ENCODE measurements at places on chromosomes 2 and 18. TPM values are rescaled to one million over a fixed set of nuclear protein-coding genes. Genes with fewer than 3 reads are reported as not detected.

GRCh38 chr2:35443087-35443486, 912.5 kb upstream of the CRIM1 start:
- no peak for DNase-seq

The NFU1 gene
- 28.5 TPM for total RNA-seq

The UGT1A5 gene
- not detected for total RNA-seq

DNA sequence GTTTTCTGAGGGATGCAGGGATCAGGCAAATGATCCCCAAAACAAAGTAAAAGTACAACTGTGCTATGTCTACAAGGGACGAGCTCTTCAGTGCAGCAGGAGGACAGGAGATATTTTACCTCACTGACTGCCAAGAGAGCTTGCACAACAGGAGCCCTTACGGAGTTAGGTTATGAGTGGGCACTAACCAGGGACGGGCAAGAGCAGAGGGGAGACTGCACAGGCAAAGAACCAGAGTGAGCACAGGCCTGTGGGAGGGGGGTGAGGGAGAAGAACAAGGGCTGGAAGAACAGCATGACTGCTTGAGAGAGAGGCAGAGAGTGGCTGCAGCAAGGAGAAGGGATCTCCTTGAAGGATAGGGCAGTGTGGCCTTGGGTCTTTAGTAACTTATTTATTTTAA, 101.1 kb upstream of the PID1 start:
- DNase-seq: no peak

DNA sequence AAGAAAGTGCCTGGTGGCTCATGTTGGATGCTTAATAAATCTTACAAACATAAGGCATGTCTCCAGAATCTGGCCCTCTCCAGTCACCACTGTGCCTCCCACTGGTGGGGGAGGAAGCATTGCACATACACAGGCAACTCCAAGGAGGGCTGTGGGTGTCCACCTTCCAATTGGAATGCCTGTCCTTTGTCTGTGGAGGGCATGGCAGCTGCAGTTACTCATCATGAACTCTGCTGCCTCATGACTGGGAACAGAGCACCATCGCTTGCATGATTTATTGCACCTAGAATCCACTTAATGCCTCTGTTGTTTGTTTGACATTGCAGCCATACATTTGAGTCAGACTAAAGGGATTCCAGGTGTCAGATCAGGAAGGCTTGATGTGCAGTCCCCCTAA, 278.9 kb downstream of the PRKCE start:
- no peak for DNase-seq

The REG1B gene
- total RNA-seq: not detected

- DNase-seq: no peak
Measured at GRCh38 chr2:11054783-11055678, 100.2 kb upstream of the SLC66A3 start.

The SPP2 gene
- not detected for total RNA-seq

The SYT4 gene
- not detected for total RNA-seq

The CCDC178 gene
- total RNA-seq: not detected

Measured in activated CD8-positive, alpha-beta memory T cell treated with anti-CD3 and anti-CD28 coated beads, Interleukin-2, amount 10 ng/mL, durations not matched to agents 7 days and 5 days (primary cell).